ENCODE measurements at places on chromosomes 1 and 21. TPM values are rescaled to one million over a fixed set of nuclear protein-coding genes. Genes with fewer than 3 reads are reported as not detected.

GIPC2 gene
- total RNA-seq, result 0.07 TPM

TMEM54 gene
- 4.8 TPM for total RNA-seq

PLA2G5 gene
- total RNA-seq, result not detected

GSTM5 gene
- total RNA-seq, result 0.13 TPM

TRIM17 gene
- 0.72 TPM for total RNA-seq

BCAN gene
- not detected for total RNA-seq

MYBPH gene
- not detected for total RNA-seq

SPRR2F gene
- total RNA-seq, result not detected

NUDC gene
- total RNA-seq, result 187 TPM

FCRL4 gene
- not detected for total RNA-seq

OLIG2 gene
- total RNA-seq, result not detected

SPRR2B gene
- not detected for total RNA-seq

NMNAT2 gene
- total RNA-seq, result 0.17 TPM

CFAP107 gene
- not detected for total RNA-seq

XKR8 gene
- 5.9 TPM for total RNA-seq

SPAG17 gene
- total RNA-seq, result not detected

DYRK3 gene
- 24.0 TPM for total RNA-seq

CDC20 gene
- 309 TPM for total RNA-seq

FCRL1 gene
- total RNA-seq, result not detected

CELA3B gene
- total RNA-seq, result not detected

MRPL37 gene
- total RNA-seq, result 84.6 TPM

COL24A1 gene
- 0.72 TPM for total RNA-seq

C1orf105 gene
- total RNA-seq, result not detected

RGS8 gene
- not detected for total RNA-seq

C1orf115 gene
- 0.44 TPM for total RNA-seq

AKR7A3 gene
- 2.6 TPM for total RNA-seq

WARS2 gene
- 13.3 TPM for total RNA-seq
